GDM1 (cell line): ENCODE measurements at places on chromosomes 11 and 22.

GRCh38 chr22:22691716-22692701 is 47.6 kb downstream of the GGTLC2 start:
- no peak for DNase-seq

GRCh38 chr11:87443707-87444106 is 406.0 kb downstream of the TMEM135 start:
- no peak for DNase-seq

GRCh38 chr11:108483163-108483562 is 15.0 kb downstream of the POGLUT3 start:
- no peak for DNase-seq

DNA sequence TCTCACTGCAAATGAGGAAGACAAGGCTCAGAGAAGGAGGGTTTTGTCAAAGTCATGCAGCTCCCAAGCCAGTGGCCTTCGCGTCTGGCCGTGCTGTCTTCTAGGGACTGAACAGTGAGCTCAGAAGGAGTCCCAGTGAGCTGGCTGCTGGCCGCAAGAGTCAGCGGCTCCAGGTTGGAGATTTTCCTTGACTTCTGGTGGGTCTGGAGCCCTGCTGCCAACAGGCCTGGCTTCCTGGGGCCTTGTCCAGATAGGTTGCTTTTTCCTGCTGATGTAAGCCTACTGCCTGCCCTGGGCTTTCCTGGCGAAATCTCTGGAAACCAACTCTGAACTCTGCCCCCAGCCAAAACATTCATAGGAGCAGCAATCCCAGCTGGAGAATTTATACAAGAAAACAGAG is 272.7 kb upstream of the CADM1 start:
- DNase-seq, result no peak

- DNase-seq, result no peak
Measured at GRCh38 chr11:28739489-28740280, 631.5 kb downstream of the METTL15 start.

- peak; percentile 93 for DNase-seq
Measured at GRCh38 chr11:65150509-65151299, 16.4 kb upstream of the SYVN1 start.

- DNase-seq, result no peak
Measured at GRCh38 chr11:83192606-83193245, 786 bp upstream of the ANKRD42 start.

- DNase-seq, result no peak
Measured at GRCh38 chr11:121613724-121614123, 161.0 kb upstream of the SORL1-AS1 start.

- no peak for DNase-seq
Measured at GRCh38 chr11:86793307-86793706, 7.0 kb upstream of the PRSS23 start.

GRCh38 chr22:45298934-45299505 is 10.7 kb upstream of the FAM118A start:
- no peak for DNase-seq

DNA sequence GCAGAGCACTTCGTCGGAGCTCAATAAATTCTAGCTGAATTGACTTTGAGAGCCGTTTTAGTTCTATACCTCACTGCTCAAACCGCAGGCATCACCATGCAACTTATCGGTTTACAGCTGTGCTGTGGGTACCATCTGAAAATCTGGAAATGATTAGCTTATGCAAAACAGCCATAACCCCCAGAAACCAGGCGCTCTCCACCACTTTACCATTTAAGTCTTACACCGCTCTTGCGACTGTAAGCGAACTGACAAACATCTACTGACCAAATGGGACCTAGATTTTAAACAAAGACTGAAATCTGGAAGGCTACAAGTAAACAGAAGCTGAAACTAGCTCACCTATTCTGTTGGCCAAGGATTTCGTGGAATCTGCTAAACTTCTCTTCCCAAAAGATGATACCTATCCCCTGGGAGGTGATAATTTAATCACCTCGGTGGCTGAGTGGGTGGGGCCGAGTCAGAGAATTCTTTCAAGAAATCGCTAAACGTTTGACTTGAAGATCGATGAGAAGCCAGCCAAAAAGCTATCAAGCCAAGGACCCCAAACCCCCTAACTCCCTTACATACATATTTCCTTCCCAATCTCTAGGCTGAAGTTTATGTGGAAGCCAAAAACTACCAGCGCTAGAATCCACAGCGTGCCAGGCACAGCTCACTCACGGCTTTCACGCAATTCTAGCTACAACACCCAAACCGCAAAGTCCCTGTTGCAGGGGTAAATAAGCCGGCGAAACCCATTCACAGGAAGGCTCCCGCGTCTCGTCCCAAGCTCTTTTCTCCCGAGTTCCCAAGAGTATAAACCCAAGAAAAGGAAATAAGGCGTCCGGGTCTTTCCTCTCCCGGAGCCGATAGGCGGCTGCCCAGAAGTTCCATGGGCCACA is 644 bp downstream of the SPTY2D1 start:
- no peak for DNase-seq

- DNase-seq, result no peak
Measured at GRCh38 chr22:49764127-49764581, 63.5 kb downstream of the BRD1 start.

DNA sequence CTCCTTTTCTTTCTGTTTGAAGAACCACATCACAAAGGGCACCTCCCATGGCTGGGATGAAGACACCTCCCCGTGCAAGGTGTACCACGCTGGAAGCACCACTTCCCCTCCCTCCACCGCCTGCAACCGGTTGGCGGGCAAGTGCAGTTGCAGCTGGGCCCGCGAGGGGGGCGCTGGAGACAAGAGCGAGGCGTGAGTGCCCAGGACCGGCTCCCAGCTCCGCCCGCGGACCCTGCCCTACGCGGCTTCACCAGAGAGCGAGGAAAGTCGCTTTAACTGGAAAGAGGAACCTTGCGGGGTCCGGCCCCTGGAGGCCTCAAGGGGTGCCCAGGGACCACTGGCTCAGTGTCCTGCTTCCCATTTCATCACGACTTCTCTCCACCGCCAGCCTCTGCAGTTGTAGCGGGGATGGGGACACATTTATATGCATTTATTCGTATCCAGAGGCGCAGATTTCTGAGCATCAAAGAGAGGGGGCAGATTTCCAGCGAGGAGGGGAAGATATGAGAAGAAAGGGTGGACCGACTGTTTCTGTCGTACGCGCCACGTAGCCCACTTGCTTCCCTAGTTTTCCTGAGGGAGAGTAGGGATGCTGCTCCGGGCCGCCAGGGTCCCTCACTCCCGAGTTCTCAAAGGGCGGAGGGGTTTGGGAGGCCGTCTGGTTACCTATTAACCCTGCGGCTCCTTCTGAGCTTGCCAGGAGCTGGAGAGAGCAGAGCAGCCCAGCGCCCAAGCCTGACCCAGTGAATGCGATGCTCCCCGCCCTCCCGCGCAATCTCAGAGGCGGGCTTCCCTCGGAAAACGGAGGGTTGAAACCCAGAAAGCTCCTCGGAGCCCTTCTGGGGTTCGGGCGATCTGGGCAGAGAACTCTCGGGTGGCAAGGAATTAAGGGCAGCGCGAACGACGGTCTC is 3.5 kb downstream of the ESAM start:
- DNase-seq, result peak; percentile 87

GRCh38 chr11:24619900-24620299 is 123.0 kb downstream of the LUZP2 start:
- DNase-seq, result no peak

DNA sequence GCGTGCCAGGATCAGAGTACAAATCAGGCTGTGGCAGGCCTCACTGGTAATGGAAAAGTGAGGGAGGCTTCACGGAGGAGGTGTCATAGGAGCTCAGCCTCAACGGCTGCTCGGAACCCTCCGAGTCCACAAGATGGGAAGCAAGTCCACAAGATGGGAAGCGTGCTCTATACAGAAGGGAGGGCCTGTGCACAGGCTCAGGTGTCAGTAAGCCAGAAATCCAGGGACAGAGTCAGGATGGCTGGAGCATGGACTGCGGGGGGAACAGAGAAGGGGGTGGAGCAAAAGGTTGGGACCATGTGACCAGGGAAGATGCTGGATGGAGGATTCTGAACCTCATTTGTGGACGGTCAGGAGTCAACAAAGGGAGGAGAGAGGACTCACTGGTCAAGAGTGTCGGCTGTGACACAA is 3.4 kb upstream of the DPP3 start:
- DNase-seq, result no peak

GRCh38 chr11:60744114-60744513 is 12.6 kb upstream of the MS4A15 start:
- DNase-seq, result no peak

DNA sequence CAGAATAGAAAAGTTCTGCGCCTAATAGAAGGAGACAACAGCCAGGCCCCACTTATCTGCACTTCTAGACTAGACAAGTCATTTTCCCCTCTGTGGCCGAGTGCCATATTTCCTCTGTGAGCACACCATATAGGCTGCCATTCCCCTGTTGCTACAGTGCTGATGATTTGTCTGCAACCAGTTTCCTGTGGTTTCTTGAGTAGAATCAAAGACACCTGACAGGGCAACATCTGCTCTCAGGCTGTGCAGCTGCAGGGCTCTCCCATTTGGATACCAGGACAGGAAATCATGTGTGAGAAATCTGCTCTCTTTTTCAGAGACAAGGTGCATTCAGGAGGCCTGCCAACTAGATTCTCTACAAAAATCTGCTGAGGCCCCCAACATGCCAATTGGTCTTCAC is 879.3 kb downstream of the DLG2 start:
- DNase-seq, result peak; percentile 42

DNA sequence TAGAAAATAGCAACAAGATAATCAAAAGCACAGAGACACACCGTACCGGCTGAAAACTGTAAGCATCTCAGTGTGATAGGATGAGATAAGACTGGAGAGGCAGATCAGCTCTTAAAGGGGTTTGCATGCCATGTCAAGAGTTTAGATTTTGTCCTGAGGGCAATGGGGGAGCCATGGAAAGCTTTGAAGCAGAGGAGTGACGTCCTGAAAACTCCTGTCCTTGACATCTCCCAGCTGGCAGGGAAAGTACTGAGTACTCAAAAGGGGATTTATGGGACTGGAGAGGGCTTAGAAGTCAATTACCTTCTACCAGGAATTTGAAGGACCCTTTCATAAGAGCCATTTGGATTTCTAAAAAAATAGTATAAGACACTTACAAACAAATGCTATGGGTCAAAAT is 420.5 kb upstream of the NARS2 start:
- DNase-seq, result no peak
